ENCODE measurements at places on chromosomes 3 and 15.

GRCh38 chr3:161508852-161509477 lies 12.4 kb downstream of the OTOL1 start:
- no peak for DNase-seq

DNA sequence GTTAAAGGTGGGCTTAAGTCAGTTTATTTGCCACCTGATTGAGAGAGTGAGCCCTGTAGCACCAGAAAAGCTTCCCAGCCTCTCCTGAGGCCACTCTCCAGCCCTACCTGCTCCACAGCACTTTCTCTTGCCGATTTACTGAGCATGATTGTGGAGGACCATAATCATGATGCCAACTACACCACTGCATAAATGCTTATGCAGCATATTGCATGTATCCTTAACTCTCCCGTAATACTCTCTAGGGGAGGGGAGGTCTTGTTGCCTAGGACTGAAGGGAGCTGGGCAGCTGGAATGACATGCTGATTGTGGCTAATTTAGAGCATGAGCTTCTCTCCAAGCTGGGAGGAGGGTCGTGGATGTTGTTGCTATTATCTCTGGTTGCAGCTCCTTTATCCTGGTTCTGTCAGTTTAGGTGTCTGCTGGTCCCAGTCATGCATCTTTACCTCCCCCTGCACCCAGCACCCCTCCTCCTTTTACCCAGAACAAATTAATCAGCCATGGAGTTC lies 54.3 kb downstream of the GPD1L start:
- DNase-seq = no peak

DNA sequence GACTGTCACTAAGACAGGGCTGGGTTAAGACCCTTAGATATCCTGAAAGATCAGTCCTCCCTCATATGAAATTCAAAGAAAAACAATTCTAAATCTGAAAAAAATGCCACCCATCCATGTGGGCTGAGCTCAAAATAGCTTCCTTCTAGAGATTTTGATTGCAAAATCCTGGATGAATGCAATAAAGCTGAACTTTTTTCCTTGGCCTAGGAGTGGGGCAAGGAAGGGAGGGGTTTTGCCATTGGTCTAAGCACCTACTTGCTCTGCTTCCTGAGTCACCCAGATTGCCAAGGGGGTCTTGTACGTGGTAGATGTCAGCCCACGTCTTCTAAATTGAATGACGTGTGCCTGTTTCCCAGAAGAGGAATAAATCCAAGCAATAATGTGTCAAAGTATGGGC lies 15.3 kb upstream of the SMAD3 start:
- DNase-seq = no peak

- no peak for DNase-seq
Measured at GRCh38 chr3:25021816-25022215, 406.2 kb upstream of the RARB start.

Measured in NCI-H1930 (cell line).